Kidney (tissue), 22 donors: ENCODE measurements at places on chromosomes 6 and 20.

DNA sequence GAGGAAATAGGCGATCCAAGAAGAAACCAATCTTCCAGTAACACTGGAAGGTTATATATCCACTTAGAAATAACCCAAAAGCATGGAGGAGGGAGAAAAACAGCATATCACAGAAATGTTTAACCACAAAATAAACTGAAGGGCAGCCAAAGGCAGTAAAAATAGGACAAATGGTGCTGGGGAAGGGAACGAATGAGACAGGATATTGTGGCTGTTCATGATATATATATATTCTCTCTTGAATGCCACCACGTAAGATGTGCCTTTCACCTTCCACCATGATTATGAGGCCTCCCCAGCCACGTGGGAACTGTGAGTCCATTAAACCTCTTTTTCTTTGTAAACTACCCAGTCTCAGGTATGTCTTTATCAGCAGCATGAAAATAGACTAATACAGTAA is 162.4 kb downstream of the TBC1D32 start:
- DNase-seq = no peak

DNA sequence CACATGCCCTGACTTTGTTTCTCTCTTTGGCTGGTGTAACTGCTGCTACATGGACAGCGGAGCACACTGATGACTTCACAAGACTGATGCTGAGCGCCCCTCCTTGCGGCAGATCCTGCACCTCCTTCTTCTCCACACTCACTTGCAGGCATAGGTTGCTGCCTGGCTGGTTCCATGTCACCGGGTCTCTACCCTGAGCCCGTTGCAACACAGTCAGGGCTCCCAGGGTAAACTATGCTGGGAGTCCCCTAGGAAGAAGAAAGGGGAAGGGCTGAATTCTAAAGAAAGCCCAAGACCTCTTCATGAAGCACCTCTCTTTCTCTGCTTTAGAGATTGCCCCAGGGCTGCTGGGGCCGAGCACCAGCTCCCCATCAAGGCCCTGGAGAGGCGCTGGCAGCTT is 83.3 kb upstream of the DUSP22 start:
- DNase-seq = no peak

GRCh38 chr6:121302882-121303281 is 31.4 kb downstream of the TBC1D32 start:
- no peak for DNase-seq

DNA sequence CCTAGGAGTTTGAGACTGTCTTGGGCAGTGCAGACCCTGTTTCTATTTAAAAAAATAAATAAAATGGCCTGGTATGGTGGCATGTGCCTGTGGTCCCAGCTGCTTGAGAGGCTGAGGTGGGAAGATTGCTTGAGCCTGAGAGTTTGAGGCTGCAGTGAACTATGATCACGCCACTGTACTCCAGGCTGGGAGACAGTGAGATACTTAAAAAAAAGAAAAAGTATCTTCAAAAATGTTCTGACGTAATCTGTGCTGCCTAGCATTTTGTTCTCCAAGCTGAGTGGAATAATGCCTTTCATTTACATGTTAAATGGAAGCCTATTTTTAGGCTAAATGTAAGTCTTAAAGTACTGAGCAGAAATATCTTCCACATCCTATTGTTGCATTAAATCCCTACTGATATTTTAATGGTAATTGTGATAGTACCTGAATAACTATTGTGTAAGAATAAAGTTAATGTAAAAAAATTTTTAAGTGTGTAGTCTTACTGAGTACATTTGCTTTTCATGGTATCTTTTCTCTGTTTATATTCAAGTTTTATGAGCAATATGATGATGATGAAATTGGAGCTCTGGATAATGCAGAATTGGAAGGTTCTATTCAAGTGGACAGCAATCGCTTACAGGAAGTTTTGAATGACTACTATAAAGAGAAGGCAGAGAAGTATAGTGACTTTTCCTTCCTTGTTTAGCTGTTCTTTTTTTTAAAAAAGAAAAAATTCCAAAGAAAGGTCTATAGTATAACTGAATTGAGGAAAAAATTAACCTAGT is 4.2 kb upstream of the ZC2HC1B start:
- DNase-seq = no peak

- DNase-seq = no peak
Measured at GRCh38 chr20:7855545-7855944, 84.7 kb downstream of the HAO1 start.

DNA sequence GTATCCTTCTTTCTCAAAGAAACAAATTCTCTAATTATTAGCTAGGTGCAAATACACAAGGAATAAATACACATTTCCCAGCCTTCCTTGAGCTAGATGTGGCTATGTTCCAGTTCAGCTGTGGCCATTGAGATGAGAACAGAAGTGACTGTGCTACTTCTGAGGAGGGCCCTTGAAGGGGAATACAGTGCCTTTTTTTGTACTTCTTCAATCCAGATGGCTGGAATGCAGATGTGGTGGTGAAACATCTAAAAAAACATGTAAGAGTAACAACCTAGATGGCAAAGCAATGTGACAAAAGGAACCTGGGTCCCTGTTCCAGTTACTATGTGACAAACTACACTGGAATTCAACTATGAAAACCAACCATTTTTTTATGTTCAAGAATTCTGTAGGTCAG is 115.4 kb upstream of the DST start:
- DNase-seq = no peak

DNA sequence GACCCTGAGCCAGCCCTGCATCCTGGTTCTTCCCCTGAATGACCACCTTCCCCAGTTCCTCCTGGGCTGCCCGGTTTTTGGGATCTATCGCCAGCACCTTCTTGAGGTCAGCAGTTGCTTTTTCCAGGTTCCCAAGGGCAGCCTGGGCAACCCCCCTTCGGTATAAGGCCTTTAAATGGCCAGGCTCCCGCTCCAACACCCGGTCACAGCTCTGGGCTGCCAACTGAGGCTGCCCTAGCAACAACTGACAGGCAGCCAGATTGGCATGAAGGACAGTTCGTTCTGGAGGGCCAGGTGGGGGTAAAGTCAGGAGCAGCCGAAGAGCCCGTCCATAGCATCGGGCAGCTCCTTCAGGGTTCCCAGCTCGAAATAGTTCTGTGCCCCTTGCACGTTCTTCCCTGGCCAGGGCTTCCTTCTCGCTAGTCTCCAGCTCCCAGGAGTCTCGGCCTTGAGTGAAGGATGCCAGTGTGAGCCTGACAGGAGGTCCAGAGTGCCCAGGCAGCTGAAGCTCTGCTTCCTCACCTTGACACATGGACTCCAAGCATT is 778 bp upstream of the ATF6B start:
- no peak for DNase-seq

- peak; percentile 60 for DNase-seq
Measured at GRCh38 chr6:86856937-86857563, 80.3 kb upstream of the HTR1E start.

DNA sequence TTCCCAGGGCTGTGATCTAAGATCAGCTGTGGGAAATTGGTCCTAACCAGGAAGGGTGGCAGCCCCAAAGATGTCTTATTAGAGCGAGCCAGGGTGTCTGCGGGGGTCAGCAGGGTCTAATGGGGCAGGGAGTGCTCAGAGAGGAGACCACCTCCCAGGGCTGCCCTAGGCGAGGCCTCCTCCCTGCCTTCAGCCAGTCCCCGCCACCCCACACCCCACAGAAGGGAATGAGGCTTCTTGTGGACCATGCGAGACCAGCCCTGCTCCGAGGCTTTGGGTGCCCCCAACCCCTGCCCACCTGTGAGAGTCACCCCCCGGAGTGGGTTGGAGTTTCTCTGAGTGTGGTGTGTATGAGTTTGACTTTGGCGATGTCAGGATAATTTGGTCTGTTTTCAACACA is 37.8 kb downstream of the SYNJ2 start:
- peak; percentile 69 for DNase-seq

- no peak for DNase-seq
Measured at GRCh38 chr6:28682542-28682941, 156.9 kb downstream of the GPX5 start.

- DNase-seq = peak; percentile 95
Measured at GRCh38 chr6:31366693-31367470, 9.9 kb upstream of the HLA-B start.

DNA sequence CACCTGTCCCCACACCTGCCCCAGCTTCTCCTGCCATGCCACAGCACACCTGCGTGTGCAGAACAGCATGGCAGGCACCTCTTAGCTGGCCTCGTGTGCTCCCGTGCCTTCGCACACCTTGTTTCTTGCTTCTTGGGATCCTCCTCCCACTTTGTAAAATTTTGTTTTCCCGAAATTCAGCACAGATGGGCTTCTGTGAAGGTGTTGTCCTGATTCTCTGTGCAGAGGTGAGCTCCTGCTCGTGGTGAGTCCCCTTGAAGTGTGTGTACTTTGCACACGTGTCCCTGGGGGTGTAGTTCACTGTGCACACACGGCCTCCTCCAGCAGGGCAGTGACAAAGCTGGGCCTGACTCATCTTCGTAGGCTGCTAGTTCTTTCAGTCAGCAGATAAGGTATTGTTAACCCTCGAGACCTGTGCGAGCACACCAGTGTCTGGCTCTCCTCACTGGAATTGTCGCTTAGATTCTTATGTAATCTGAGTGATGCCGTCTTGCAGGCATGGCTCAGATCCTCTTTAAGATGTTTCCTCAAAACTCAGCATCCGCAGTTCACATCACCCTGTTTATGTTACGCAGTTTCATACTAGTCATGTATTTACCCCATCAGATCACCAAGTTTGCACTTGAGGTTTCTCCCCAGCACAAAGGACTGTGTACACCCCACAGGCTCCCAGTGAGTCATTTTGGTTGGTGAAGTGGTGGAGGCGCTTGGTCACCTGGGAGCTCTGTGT is 77.7 kb downstream of the CDYL start:
- DNase-seq = no peak

- DNase-seq = no peak
Measured at GRCh38 chr20:22214296-22214695, 370.1 kb downstream of the FOXA2 start.

DNA sequence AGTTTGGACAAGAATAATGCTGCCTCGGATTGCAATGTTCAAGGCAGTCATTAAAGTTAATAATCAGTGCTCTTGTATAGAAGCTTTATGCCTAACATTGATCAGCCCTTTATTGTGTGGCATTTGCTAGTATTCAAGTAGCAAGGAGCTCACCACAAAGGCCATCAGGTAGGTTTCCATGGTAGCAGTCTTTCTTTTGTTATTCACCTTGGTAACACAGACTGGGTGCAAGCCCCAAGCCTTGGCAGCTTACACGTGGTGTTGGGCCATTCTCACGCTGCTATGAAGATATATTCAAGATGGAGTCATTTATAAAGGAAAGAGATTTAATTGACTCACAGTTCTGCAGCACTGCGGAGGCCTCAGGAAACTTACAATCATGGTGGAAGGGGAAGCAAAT is 149.3 kb downstream of the ADAT2 start:
- no peak for DNase-seq

DNA sequence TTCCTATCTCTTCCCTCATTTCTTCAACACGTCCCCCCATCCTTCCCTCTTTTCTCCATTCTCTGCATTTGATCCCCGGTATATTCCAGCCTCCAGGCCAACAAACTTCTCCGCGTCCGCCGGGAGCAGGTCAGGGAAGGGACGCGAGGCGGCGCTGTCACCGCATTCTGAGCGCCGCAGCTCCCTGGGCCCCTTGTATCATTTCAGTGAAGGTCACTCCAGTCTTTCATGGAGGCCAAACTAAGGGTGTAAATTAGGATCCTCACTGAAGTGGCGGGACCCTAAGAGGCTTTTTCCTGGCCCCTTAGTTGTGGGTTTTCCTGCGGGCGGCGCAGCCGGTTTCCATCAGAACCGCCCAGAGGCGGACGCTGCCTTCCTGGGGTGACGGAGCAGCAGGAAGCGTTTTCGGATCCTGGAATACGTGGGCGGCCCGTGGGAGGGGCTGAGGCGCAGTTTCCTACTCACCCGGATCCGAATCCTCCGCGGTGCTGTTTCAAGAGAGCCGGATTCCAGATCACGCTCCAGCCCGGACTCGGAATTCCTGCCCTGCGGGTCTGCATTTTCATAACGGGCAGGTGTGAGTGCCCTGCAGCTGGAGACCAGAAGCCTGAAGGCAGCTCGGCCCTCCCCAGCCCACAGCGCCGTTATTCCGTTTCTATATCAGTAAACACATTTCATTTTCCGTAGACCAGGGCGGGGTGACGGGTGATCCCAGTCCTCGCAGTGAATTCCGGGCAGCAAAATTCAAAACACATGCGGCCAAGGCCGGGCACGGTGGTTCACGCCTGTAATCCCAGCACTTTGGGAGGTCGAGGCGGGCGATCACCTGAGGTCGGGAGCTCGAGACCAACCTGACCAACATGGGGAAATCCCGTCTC is 3.6 kb upstream of the MICA start:
- DNase-seq = peak; percentile 83

DNA sequence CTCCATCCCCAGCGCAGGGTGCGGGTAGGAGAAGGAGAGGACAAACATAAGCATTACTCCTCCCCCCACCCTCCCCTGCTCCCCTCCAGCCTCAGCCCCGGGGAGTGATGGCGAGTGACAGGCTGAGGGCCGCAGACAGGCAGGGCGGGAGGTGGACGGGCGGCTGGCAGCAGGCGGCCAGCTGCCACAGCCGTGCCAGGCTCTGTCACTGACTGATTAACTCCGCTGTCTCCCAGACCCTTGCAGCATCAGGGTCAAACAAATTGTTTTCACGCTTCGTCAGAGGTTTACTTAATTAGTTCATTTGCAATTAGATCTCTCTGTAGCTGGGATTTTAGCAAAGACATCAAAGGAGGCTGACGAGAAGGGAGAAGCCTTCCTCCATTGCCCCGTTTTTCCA is 41.9 kb downstream of the FOXP4 start:
- DNase-seq = no peak

- DNase-seq = no peak
Measured at GRCh38 chr20:23293689-23294088, 56.9 kb upstream of the NXT1 start.

- peak; percentile 96 for DNase-seq
Measured at GRCh38 chr20:33663161-33664084, 1.3 kb downstream of the C20orf144 start.

DNA sequence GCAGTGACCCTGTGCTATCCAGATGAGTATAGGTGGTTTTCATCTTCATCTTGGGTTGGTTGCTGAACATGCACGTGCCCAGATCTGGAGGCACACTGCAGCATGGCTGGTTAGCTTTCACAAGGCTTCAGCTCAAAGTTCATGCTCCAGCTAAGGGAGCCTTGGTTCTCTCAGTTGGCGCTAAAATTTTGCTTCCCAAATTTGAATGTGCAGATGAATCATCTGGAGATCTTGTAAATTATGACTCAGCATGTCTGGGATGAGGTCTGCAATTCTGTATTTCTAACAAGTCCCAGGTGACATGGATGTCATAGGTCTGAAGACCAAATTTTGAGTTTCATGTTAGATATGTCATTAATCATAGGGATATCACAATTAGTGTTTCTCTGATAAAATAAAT is 230.8 kb downstream of the FOXA2 start:
- DNase-seq = no peak

DNA sequence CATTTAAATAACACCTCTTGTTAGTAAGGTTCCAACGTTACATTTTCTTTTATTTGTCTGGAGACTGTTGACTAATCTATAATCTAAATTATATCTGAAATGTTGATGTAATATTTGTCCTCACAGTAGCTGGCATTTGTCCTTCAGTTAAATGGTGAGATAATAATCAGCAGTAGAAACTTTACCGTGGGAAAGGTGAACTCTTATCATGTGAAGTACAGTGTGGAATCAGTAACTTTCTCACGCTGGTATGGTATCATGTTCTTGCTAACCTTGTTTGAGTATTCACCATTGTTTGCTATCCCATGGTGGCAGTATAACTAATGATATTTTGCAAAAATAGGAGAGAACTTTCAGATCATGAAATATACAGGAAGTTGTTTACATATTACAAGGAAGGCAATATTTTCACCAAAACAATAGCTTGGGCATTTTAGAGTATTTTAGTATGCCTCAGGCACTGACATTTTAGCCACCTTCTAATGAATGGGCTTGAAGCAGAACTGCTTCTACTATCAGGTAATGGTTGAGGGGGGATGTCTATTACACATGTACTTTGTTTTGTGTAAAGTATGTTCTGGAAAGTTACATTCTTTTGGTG is 4.8 kb downstream of the GMNN start:
- no peak for DNase-seq
